ENCODE measurements at places on chromosomes 1 and 21.
A peak's percentile ranks its signal among the peaks of the same experiment; 100 is the strongest.

DNA sequence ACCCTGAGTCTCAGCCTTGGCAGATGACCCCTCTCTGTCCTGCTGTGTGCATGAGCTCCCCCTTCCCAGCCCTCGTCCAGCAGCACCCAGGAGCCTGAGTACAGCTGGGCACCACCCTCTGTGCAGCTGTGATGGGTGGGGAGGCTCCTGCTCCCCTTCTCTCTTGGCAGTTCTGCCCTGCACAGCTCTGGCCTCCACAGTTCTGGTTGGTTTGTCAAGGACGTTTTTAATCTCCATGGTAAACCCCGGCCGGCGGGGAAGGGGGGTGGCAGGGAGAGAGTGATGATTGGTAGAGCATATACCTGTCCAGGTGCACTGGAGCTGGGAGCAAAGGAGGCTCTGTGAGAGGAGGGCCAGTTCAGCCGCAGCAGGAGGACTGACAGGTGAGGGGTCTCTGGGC, at the start of gene CLCNKA:
Gene CLCNKA, plus strand, starts transcription at position 356 of the 400 bp plus-strand sequence. CDS start 584 bp downstream, outside the sequence.
- peak; percentile 37 for DNase-seq

DNA sequence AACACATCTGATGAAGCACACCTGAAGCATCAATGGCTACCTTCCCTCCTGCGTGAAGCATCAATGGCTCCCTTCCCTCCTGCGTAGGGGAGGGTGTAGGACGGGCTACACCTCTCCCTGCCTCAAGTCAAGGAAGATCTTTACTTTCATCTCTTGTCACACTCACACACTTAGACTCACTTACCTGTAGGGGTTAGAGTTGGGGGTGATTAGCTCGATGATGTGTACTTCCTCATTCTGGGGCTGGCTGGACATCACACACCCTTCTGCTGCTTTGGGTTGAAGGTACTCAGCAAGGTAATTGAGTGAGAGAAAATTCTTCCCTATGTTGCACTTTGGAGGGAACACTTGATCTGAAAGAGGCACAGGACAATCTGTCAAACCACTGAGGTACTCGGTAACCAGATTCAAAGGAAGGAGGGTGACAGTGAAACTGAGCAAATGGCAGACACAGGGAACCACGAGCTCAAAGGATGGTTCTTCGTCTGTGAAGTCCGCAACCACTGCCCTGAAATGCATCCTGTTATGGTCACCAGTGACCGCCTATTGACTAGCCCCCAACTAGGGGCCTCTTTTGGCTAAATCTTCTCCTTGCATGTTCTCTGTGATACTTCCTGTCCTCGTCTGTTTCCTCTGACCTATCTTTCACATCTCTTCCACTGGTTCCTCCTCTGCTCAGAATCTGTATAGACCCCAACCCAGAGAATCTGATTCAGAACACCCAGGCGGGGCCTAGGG, 156.2 kb downstream of the TGFBR3 start:
- no peak for DNase-seq

- no peak for DNase-seq
Measured at GRCh38 chr1:201404722-201405483, 5.8 kb upstream of the LAD1 start.

- no peak for DNase-seq
Measured at GRCh38 chr1:211781260-211781659, 49.3 kb downstream of the LPGAT1 start.

DNA sequence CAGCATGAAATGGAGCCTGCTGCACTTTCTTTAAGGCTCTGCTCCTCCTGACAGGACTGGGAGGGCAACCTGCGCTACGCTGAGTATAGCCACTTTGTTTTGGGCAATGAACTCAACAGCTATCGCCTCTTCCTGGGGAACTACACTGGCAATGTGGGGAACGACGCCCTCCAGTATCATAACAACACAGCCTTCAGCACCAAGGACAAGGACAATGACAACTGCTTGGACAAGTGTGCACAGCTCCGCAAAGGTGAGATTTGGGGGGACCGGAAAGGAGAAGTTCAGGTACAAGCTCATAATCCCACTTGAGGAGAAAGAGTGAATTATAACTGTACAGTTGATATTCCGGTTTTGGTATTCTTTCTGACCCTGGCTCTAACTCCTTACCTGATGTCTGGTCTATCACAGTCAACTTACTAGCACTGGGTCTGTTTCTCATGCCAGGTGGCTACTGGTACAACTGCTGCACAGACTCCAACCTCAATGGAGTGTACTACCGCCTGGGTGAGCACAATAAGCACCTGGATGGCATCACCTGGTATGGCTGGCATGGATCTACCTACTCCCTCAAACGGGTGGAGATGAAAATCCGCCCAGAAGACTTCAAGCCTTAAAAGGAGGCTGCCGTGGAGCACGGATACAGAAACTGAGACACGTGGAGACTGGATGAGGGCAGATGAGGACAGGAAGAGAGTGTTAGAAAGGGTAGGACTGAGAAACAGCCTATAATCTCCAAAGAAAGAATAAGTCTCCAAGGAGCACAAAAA, 5.4 kb downstream of the ANGPTL7 start:
- no peak for DNase-seq

GRCh38 chr1:182681568-182681912, 2.8 kb downstream of the RGS8 start:
- DNase-seq: no peak

DNA sequence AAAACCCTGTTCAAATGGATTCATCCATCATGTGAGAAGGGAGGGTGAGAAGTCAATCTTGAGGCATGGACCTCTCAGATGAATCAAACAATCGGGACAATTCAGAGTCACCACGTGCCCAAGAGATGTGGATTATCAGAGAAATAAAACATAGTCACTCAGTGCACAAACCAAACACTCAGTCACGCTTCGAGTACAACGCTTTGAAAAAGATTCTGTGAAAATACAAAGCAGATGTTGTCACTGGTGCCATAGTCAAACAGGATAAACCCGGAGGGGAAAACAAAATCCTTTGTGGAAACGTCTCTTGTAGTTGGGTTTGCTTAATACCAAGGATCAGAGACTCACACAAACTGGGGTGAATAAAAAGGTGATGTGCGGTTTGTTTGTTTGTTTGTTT, 188.4 kb downstream of the RRAGC start:
- no peak for DNase-seq

DNA sequence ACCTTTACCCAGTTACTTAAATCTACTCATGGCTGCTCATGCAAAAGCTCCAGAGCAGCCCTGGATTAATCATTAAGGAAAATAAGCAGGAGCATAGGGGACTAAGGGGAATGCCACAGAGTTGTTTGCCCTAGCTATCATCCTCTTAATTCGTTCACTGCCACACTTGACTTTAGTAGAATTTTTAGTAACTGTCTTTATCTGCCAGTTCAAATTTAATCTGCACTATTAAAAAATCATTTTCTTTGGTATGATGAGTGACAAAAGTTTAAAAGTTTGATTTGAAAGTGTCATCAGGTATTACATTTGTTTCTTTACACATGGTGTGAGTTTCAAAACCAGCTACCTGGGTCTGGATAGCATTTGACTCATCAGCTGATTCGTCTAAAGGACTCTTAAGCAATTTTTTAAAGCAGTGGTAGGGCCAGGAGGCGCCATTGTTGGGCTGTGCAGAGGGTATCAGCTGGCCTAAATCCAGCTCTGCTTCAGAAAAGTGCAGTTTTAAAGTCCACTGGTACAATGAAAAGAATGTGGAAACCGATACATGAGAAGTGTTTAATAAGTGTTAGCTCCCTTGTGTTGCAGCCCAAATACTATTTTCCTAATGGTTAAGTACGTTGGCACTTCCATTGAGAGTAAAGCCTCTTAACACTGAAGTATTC, 69.9 kb upstream of the DR1 start:
- no peak for DNase-seq

DNA sequence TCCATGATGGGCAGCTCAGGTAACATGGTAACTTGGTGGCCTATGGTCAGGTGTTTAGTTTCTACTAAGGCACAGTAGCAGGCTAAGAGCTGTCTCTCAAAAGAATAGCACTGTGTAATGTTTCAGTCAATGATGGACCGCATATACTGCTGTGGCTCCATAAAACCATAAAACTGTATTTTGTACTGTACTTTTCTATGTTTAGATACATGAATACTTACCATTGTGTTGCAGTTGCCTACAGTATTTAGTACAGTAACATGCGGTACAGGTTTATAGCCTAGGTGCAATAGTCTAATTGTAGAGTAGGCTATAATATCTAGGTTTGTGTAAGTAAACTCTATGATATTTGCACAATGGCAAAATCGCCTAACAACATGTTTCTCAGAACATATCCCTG, 50.6 kb downstream of the SLC2A1 start:
- no peak for DNase-seq

DNA sequence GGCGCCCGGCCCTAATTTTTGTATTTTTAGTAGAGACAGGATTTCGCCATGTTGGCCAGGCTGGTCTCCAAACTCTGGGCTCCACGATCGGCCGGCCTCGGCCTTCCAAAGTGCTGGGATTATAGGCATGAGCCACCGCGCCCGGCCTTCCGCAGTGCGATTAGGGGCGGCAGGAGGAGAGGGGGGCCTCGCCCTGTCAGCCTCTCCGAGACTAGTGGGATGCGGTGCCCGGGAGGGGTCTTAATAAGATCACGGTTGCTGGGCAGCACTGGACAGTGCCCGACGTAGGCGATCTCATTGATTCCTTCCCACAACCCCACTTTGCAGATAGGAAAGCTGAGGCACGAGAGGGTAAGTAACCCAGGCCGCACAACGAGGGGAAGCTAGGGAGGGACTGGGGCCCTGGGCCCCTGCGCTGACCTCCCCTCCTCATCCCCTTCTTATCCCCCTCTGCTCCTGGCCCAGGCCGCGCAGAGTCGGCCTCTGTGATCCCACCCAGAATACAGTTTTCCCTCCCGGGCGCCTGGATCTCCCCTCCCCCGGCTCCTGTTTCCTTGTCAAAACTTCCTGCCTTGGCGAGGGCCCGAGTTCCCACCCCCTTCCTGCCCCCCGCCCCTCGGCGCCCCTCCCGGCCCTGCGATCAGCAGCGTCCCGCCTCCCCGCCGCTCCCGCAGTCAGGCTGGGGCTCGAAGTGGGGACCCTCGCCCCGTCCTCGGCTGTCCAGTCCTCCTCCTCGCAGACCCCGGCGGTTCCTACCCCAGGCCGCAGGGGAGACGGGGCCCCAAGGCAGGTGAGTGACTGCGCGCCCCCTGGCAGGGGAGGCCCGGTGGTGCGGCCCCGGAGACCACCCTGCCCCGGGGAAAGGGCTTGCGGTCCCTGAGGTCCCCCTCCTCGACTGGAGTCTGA, at the start of gene PEAR1:
Gene PEAR1, plus strand, starts transcription at position 671 of the 906 bp plus-strand sequence. CDS start 10,209 bp downstream, outside the sequence.
- DNase-seq: peak; percentile 80

DNA sequence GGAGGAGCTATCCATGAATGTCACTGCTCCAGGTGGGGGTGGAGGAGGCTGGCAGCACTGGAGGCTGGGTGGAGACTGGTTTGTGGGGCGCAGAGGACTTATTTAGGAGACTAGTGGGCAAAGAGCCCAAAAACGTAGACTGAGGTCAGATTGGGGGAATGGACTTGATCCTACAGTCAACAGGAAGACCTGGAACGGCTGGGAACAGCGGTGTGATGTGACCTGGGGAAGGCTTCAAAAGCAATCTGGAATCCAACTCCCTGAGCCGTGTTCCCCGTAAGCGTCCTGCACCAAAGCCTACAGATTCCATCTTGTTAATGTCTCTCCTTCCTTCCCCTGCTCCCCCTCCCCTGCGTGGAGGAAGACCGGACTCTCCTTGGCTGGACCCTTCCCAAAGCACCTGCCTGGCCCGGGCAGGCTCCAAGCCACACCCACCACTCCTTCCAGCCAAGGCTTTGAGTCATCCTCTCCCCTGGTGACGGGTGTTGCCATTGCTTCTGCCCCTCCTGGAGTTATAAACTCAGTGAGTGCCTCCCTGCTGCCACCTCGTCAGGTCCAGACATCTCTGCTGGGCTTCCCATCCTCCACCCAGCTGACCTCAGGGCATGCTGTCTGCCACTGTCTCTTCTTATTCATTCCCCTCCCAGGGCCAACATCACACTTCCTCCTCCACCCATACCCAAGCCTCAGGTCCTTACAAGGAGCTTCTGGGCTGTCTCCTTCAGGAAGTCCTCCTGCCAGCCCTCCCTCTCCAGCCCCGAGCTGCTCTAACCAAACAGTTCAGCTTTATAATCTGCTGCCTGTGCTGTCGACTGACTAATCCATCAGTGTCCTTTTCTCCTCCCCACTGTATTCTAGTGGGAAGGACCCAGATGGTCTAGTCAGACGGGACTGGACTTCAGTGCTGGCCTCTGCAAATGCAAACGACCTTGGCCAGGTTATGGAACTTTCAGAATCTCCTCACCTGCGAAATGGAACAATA, 1.6 kb upstream of the CLSTN1 start:
- peak; percentile 69 for DNase-seq

GRCh38 chr21:41600556-41600955, 92.6 kb upstream of the TMPRSS2 start:
- no peak for DNase-seq

- DNase-seq: peak; percentile 39
Measured at GRCh38 chr1:89149229-89149628, 23.3 kb upstream of the GBP2 start.

GRCh38 chr1:41322835-41323234, 38.4 kb upstream of the FOXO6 start:
- DNase-seq: no peak

DNA sequence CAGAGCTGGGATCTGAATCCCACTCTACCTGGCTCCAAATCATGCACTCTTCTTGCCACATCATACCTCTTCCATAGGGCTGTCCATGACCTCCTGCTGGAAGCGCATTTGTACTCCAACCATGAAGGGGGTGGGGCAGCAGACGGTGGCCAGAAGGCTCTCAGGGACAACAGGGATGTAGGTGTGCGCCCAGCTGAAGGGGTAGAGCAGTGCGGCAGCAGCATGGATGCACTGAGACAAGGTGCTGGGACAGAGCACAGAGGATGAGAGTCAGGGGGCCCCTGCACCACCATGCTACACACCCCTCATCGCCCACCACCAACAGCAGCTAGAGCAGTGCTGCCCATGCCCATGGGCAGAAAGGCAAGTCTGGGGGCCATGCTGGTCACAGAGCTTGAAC, 8.4 kb downstream of the DENND2D start:
- DNase-seq: no peak

DNA sequence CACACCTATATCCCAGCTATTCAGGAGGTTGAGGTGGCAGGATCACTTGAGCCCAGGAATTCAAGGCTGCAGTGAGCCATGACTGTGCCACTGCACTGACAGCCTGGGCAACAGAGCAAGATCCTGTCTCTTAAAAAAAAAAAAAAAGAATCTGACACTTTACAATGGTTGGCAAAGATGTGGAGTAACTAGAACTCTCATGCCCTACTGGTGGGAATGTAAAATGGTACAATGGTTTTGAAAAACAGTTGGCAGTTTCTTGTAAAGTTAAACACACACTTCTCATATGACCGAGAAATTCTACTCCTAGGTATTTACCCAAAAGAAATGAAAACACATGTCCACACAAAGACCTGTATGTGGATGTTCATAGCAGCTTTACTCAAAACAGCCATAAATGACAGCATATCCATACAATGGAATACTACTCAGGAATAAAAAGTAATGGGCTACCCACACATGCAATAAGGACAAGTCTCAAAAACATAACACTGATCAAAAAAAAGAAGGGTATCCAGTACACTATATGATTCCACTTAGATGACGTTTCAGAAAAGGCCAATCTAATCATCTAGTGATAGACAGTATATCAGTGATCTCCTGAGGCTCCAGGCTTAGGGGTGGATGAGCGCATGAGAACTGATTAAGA, 58.1 kb downstream of the HLCS start:
- no peak for DNase-seq

- no peak for DNase-seq
Measured at GRCh38 chr1:15941899-15942660, 33.8 kb downstream of the ZBTB17 start.

- no peak for DNase-seq
Measured at GRCh38 chr1:200107004-200107470, 79.5 kb downstream of the NR5A2 start.
